ENCODE measurements at places on chromosomes 16 and 17.

- DNase-seq = no peak
Observed at GRCh38 chr16:88722784-88723506, 16.6 kb downstream of the CTU2 start.

DNA sequence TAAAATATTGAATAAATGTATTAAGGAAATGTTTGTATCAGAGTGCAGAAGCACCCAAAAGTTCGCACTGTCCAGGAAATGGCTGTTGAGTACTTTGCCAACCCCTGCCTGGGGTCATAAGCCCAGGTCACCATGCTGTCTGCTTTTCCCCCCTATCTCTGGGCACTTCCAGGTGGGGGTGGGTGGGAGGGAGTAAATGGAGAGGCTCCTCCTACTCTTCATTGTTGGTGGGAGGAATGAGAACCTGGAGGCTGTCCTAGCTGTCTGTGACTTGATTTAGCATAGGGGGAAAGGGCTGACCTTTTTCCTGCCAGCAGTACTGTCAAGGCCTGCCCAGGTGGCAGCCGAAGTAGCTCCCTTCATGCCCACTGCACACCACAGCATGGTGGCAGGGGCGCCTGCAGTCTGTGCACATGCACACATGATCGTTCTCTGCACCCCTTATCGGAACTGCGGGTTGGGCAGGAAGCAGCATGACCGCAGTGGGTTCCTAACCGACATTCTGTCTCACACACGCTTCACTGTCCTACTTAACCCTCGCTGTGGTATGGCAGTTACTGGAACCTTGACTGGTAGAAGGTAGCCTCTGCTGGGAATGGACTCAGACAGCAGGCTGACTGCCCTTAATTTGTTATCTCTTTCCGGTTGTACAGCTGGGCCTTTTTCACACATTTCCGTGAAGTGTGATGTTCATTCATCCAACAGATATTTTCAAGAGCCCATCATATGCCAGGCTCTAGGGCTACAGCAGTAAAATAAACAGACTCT lies 41.5 kb downstream of the LDHD start:
- peak; percentile 97 for DNase-seq

- no peak for DNase-seq
Observed at GRCh38 chr16:11452298-11452697, 107.0 kb downstream of the RMI2 start.

DNA sequence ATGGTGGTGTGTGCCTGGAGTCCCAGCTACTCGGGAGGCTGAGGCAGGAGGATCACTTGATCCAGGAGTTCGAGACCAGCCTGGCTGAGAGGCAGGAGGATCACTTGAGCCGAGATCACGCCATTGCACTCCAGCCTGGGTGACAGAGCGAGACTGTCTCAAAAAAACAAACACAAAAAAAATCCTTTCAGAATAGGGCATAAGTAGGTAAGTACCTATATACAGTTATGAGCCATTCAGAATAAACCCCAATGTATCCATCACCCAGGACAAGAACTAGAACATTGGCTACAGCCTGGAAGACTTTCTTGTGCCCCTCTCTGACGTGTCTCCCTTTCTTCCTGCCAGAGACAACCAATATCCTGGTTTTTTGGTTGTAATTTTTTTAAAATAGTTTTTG lies 54.3 kb downstream of the CYB5B start:
- peak; percentile 13 for DNase-seq

GRCh38 chr17:7729816-7730215 lies 12.3 kb downstream of the DNAH2 start:
- DNase-seq = peak; percentile 77

- no peak for DNase-seq
Observed at GRCh38 chr16:30797670-30798309, 10.8 kb upstream of the ZNF629 start.

GRCh38 chr16:48067388-48067787 lies 88.4 kb downstream of the ABCC12 start:
- DNase-seq = no peak
